ENCODE measurements at places on chromosomes 1 and 21.
A peak's percentile ranks its signal among the peaks of the same experiment; 100 is the strongest.

DNA sequence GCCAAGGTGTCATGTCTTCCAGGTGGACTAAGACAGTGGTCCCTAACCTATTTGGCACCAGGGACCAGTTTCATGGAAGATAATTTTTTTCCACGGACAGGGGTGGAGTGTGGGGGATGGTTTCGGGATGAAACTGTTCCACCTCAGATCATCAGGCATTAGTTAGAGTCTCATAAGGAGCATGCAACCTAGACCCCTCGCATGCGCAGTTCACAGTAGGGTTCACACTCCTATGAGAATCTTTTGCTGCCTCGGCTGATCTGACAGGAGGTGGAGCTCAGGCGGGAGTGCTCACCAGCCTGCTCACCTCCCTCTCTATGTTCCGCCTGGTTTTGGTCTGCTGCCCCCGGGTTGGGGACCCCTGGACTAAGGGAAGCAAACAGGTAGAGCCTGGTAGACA, 30.9 kb downstream of the LGR6 start:
- no peak for DNase-seq

- DNase-seq = peak; percentile 34
Observed at GRCh38 chr1:154493276-154493675, 8.7 kb upstream of the TDRD10 start.

- no peak for DNase-seq
Observed at GRCh38 chr1:51920130-51920529, 41.6 kb upstream of the NRDC start.

GRCh38 chr1:160755911-160756848, 17.1 kb downstream of the SLAMF7 start:
- DNase-seq = no peak

DNA sequence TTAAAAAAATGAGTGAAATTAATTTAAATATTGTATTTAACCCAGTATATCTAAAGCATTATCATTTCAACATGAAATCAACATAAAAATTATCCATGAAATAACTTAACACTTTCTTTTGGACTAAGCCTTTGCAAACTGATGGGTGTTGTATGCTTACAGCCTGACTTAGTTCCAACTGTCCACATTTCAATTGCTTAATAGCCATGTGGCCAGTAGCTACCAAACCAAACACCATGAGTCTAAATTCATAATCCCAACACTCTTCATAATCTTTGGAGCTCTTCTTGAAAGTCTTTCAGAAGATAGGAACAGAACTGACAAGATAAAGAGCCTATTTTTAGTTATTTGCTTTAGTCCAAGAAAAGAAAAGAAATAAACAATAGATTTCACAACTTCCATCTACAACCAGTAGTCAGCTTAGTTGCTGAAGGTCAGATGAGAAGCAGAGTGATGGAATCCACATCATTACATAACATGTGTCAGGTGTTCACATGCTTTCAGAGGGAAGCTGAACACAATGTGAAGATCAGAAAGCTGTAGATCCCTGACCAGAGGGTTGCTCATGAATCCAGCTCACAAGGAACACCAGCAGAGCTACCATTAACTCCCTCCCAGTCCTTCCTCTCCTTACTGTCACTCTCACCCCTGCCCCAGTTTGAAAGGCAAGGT, 144.0 kb upstream of the ZNF648 start:
- DNase-seq = no peak

DNA sequence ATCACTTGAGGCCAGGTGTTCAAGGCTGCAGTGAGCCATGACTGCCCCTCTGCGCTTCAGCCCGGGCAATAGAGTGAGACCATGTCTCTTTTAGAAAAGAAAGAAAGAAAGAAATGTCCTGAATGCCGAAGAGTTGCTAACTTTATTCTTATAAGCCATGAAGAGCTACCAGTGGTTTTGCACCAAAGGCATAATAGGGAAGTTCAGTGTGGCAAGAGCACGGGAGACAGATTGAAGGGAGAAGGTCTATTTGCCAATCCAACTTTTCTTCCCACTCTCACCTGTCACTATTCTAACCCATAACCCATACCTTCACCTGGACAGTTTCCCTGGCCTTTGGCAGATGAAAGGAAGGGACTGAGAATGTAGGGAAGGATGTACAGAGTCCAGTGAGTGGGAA, 4.4 kb upstream of the PEA15 start:
- no peak for DNase-seq

DNA sequence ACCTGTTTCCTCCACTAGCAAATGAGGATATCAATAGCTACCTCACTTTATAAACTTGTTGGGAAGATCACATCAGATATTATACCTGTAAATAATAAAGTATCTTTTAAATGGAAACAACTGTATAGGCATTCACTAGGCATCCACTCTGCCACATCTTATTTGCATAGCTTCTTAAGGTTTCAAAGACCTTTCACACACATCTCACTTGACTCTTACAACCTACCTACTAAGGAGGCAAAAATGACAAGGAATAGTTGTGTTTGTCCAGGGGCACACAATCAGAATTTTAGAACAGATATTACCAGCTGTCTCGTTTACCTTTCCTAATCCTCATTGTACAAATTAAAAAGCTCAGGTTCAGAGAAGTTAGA, 51.5 kb downstream of the VANGL2 start:
- DNase-seq = no peak

GRCh38 chr1:12387641-12388040, 157.8 kb downstream of the VPS13D start:
- no peak for DNase-seq

DNA sequence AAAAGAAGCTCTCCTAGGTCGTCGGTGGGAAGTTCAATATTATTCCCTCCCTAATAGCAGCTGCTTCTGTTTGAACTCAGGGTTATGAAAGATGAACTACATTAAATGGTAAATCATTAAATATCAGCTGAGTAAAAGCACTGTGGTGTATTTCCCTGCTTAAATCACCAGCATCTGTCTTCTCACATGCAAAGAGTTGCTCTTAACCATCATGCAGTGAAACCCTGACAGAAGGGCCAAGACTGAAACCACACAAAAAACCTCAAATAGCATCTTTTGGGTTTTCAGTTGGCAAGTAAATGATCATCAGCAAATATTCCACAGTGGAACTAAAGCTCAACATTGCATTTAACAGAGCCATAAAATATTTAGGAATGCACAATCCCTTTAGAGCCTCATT, 380.0 kb upstream of the ADGRL2 start:
- no peak for DNase-seq

DNA sequence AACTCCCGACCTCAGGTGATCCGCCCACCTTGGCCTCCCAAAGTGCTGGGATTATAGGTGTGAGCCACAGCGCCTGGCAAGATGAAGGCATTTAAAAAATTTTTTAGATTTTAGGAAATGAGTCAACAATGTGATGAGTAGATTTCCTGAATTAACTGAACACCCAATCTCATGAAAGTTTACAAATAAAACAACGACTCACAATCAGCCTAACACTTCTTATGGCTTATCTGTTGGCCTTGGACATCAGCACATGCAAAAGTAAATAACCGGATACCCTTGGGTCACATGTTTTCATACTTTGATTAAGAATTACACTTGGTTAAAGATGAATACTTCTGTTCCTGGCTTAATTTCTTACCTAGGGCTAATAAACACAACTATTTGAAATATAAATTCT, 3.0 kb downstream of the GNG12 start:
- no peak for DNase-seq

- no peak for DNase-seq
Observed at GRCh38 chr1:109242387-109242786, 7.0 kb upstream of the CELSR2 start.

- no peak for DNase-seq
Observed at GRCh38 chr1:11634365-11635192, 19.6 kb downstream of the FBXO2 start.

DNA sequence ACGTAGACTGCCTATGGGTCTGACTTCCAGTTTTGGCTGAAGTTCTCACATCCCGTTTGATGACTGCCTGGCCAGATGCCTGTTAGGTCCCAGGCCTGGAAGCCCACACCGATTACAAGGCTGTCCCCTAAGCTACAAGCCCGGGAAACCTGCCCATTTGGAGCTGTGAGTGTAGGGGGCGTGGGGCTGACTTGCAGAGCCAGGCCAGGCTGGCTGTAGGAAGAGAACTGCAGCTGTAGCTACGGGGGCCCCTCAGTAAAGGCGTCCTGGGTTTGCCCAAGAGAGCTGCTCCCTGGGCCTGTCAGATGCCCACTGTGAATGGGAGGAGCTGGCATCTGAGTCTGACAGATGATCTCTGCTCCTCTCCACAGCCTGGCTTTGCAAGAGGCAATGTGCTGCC, 199.7 kb downstream of the CAMTA1 start:
- no peak for DNase-seq

- DNase-seq = no peak
Observed at GRCh38 chr1:218996362-218996761, 177.3 kb upstream of the LYPLAL1 start.

DNA sequence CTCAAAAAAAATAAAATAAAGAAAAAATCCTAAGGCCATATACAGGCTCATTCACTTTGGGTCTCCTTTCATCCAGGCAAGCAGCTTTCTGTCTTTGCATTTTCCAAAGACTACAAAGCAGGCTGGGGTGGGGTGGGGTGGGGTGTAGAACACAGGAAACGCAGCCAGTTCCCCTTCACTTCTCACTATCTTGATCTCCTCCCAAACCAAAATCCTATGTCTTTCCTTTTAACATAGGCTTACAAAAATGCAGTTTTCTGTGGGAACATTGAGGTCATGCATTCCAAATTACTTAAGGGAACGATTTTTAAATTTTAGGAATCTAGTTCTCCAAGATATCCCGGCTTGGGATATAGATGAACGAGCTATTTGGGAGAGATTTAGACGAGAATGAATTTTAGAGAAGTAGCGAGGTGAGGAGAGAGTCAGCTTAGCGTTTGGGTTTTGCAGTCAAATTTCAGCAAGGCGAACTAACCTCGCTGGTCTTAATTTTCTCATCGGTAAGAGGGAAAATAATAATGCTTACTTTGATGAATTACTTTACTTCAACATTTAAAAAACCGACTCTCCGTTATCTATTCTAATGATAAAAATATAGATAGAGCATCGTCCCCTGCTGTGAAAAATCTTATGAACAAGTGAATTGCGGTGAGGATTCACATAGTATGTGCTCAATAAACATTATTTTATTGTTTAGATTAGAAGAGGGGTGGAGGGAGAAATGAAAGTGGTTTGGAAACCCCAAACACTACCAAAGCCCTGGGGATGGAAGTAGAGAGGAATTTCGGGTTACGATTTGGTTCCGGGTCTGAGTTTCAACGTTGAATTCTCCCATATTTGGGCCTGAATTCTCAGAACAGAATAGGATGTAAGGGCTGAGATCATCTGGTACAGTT, 735 bp upstream of the STX12 start:
- no peak for DNase-seq
